ENCODE measurements at places on chromosomes 13 and 19.

DNA sequence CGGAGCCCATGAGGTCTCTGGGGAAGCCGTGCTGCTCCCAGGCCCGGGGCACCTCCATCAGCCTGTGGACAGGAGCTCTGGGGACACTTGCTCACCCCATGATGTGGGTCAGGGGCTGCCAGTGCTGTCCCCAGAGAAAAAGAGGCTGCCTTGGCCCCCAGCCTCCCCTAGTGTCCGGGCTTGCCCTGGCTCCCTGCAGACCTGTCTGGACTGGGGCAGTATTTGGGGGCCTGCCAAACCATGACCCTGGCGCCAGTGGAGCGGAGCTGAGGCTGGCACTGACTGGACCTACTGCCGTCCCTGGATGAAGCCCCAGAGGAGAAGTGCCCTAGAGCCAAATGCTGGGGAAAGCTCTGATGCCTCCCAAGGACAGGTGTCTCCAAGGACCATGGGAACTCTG lies 30.4 kb downstream of the ELAVL1 start:
- no peak overlapping the region for H3K4me3 ChIP-seq
- peaks cover 25% of the 10 kb centered on the region for H3K36me3 ChIP-seq
- H3K27ac ChIP-seq: no peak overlapping the region
- no peak for DNase-seq

DNA sequence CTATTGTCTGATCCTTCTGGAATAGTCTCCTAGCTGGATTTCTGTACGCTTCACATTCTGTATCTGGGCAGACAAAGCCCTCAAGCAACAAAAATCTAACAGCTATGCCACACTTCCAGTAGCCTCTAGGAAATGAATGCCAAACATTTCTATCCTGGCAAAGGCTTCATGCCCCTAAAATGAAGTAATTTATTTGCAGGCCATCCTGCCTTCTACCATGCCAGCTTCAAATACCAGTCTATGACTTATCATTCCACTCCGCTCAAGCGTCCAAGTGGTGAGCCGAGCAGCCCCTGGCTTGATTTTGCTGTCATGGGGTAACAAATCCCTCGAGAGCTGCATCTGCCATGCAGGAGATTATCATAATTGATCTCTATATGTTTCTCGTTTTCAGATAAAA lies 86.9 kb downstream of the LHFPL6 start:
- H3K36me3 ChIP-seq: peaks cover 1% of the 10 kb centered on the region
- no peak overlapping the region for H3K27ac ChIP-seq
- no peak for DNase-seq
- peaks cover 5% of the 10 kb centered on the region for H3K27me3 ChIP-seq

DNA sequence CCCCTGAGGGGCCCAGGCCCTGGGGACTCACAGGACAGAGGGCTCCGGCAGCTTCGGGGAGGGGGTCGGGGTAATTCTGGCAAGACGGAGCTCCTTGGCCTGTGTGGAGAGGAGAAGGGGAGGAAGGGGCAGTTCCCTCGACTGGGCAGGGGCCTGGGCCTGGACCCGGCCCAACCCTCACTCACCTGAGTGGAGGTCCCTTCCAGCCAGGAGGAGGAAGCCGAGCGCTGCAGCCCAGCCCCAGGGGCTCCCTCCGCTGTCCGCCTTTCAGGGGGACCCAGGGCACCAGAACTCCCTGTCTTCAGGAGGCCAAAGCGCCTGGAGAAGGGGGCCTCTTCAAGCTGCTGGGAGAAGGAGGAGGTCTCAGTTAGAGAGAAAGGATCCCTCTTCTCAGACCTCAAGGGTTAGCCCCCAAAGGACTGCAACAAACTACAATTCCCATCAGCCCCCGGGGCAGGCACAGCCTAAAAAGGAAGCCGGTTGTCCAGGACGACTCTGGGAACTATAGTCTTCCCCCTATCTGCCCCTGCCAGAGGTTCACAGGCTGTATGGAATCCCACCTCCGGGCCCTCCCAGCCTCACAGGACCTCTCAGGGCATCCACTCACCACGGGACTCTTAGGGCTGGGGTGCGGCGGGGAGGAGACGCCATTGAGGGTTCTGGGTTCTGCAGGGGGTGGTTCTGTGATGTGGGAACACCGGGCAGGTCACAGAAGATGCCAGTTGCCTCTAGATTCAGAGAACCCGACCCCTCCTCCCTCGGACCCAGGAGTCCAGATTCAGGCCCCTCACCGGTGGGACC lies 19.8 kb downstream of the EPS8L1 start:
- H3K4me1 ChIP-seq: no peaks in the 10 kb centered on the region
- H3K27ac ChIP-seq: no peak overlapping the region
- peaks cover 7% of the 10 kb centered on the region for H3K36me3 ChIP-seq
- H3K27me3 ChIP-seq: no peaks in the 10 kb centered on the region

GRCh38 chr13:68927387-68928026 lies 1180.1 kb upstream of the ATXN8OS start:
- H3K27ac ChIP-seq: no peak overlapping the region
- no peak overlapping the region for H3K4me3 ChIP-seq
- H3K27me3 ChIP-seq: no peaks in the 10 kb centered on the region
